Activated T-cell treated with anti-CD3 and anti-CD28 coated beads for 4 hours (primary cell): ENCODE measurements at places on chromosomes 2 and 18.

DNA sequence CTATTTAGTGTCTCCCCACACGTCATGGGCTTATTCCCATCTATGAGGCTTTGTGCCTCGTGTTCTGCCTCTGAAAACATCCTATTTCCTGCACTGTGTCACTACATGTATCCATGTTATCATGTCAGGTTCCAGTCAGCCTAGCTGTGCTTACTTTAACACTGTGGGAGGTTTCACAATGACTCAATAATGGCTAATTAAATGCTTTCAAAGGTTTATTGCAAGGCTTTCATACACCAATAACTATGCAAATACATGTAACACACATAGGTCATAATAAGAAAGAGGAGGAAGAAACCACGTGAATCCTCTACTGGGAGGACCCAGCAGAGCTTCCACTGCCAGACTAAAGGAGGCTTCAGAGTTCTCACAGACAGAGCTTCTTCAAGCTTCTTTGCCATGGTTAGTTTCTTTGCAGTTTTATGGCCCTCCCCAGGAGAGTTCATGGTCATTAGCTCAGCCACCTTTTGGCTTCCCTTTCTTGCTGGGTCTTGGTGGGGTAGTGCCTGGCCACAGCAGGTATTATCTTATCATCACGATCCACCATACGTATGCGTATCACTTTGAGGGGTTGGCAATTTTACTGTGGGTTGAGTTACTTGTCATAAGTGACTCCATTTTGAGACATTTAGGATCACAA is 5.1 kb upstream of the COLEC12 start:
- DNase-seq = no peak

DNA sequence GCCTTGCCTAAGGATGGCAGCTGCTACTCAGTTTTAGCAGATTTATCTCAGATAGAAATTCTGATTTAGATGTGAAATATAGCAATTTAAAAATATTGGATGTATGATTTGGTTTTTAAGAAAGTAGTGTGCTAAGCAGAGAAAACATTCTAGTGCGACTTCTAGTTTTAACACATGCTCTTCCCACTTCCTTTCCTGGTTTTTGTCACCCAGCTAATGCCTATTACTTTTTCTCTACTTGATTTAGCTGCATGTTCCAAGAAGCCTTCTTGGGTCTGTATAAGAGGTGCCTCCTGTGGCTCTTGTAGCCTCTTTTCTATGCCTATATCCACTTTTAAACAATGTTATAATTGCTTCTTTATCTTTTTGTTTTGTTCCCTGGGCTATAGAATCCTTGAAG is 53.0 kb downstream of the GPD2 start:
- no peak for DNase-seq

DNA sequence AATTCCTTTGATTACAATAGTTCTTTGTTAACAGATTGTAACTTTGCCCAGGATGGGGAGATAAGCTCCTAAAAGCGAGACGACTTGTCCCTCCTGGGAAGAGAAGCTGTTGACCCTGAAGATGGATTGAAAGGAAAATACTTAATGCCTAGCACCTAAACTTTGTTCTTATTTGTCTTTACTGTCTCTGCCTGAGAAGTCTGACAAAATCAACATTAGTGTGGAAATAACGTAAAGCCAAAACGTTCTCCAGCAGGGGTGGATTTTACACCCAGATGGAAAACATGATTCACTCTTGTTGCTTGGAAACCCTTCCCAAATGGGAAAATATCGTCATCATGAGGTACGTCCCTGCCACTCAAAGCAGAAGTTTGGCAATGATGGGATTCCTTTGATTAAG is 450.1 kb downstream of the SLC4A3 start:
- DNase-seq = no peak

DNA sequence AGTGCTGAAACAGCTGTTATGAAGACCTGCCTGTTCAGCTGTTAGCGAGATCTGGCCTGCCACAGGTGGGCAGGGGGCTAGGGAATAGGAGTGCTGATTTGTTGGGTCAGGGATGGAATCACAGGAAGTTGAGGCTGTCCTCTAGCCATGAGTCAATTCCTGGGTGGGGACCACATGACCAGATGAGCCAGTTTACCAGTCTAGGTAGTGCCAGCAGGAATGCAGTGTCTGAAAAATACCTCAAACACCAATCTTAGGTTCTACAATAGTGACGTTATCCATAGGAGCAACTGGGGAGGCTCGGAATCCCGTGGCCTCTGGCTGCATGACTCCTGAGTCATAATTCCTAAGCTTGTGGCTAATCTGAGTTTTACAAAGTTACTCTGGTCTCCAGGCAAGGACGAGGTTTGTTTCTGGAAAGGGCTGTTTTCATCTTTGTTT is 44.9 kb downstream of the DYSF start:
- DNase-seq = no peak

DNA sequence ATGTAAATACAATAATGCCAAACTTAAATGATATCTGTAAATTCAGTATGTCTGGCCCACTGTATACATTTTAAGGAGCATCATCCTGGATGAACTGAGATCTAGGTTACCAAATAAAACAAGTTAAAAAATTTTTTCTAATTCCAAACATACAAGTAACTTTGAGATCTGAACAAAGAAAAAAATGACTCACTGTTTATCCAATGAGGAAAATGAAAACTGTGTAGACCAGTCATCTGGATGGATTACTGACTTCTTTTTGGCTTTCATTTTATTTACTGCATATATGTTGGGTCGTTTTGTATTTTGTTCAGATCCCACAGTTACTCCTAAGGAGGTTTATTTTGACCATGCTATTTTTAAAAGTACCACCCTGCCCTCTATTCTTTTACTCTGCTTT is 189.8 kb downstream of the RBM43 start:
- DNase-seq = no peak

DNA sequence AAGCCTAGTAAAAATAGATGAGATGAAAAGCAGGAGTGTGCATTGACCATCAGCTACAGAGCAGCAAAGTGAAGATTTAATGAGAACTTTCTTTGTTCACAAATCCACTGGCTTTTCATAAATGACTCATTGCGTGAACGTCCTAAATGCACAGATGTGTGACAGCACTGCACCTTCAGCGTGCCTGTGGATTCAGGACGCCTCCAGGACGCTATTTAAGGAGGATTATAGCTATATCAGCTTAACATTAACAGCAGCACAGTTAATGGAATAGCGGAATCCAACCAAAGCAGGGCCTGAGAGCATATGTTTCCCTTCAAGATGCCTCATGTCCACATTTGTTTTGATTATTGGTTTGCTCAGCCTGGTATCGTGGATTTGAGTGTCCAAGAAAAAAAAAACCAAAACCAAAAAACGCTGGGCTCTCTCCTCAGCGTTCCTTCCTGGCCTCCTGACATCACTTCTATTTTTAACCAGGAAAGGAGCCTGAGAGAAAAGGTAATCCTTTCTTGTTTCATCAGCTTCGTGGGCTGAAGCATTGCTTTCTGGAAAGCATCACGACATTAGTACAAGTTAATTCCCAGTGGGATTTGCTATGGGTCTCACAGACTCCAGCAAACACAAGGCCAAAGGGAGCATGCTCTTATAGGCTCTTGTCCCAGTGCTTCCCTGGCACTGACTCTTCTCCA is 447.0 kb upstream of the SMIM21 start:
- no peak for DNase-seq

DNA sequence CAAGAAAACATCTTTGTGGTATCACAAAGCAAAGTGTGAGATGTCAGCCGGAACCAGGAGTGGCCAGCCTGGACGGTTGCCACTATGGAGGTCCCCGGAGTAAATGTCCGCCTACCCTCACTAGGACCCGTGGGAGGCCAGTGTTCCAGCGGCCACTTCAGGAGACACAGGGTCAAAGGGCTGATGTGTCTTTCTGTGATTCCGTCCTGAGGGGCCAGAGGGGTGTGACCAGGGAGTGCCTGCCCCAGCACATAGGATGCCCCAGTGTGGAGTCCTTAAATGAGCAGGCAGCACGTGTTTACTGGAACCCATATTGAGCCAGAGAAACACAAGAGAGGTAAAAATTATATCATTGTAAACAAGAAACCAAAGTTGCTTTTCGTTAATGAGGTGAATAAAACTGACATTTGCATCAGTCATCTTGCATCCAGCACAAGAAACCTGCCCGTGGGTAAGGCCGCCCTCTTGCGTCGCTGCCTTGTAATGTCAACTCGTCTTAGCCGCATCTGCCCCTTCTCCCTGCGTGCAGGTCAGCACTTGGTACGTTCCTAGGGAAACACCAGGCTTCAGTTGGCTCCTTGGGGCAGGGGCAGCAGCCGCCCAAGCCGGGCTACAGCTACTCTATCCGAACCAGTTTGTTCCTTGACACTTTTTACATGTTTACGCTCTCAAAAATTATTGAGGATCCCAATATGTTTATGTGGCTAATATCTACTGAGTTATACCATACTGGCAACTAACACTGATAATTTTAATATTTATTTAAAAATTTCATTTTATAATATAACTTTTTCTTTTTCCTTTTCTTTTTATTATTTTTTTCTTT is 46.7 kb upstream of the LAPTM4A start:
- DNase-seq = peak; percentile 61

DNA sequence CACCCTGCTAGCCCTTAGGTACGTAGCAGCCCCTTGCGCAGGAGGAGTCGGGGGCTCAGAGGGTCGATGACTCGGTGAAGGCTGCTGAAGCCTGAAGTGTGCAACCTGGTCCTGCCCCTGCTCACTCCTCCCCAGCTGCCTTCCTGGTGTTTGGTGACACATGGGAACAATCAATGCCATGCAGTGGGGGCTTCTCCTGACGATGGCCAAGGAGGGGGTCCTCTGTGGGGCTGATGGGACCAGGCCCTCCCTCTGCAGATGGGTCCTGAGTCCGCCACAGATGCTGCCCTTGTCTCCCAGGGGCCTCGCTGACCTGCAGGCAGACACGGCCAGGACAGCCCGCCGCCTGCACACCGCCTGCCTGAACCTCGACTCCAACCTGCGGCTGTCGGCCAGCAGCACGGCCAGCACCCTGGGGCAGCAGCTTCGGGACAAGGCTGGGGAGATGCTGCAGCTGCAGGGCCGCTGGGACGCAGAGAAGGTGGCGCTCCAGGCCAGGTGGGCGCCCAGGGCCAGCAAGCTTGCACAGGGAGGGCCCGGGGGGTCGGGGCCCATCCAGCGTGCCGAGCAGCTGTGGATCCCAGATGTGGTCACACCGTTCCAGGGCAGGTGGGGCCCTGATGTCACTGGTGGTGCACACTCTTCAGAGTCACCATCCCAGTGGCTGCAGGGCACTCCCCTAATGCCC is 24.6 kb downstream of the CROCC2 start:
- DNase-seq = no peak

DNA sequence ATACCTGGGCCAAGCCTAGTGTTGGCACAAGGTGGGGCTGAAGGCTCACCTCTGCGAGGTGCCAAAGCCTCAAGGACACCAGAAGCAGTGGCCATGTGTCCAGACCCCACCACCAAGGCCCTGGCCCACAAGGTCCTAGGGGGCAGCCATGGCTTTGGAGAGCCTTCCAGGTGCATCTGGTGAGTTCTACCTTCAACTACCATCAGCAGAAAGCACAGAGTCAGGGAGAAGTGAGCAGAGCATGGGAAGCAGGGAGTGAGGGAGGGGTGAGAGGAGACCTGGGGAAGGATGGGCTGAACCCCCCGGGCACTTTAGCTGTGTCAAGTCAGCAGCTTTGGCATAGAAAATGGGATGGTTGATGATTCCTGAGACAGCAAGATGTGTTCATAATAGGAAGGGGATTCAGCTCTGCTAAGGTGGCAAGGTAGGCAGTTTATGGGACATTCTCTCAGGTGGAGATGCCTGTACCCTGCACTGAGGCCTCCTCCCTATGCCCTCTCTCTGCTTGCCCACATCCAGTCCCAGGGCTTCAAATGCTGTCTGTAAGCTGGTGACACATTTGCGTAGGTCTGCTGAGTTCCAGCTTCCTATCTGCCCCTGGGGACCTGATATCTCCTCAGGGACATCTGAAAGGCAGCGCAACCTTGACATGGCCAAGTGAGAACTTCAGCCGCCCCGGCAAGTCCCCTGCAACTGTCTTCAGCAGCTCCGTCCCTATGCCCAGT is 83.4 kb upstream of the RGPD5 start:
- no peak for DNase-seq

GRCh38 chr2:16140771-16141640 is 200.7 kb downstream of the MYCN start:
- DNase-seq = no peak

- DNase-seq = no peak
These were observed 5.1 kb downstream of the CXCR1 start for GRCh38 chr2:218161644-218162043.

DNA sequence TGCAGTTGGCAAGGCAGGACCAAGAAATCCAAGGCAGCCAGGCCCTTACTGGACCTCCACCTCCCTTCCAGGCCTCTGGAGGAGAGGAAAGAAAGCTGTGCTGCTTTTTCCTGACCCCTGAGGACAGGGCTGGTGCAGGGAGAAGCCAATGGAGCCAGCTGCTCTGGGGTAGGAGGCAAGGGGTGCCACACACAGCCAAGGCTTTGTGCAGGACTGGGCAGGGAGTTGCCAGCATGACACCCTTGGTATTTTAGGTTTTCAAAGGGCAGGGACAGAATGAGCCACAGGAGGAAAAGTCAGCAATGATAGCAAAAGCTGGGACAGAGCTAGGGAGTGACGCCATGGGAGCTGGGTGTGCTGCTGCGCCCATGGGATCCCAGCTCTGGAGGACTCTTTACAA is 22.9 kb downstream of the CCT7 start:
- no peak for DNase-seq

GRCh38 chr18:79905389-79905911 is 46.0 kb downstream of the SLC66A2 start:
- DNase-seq = no peak

DNA sequence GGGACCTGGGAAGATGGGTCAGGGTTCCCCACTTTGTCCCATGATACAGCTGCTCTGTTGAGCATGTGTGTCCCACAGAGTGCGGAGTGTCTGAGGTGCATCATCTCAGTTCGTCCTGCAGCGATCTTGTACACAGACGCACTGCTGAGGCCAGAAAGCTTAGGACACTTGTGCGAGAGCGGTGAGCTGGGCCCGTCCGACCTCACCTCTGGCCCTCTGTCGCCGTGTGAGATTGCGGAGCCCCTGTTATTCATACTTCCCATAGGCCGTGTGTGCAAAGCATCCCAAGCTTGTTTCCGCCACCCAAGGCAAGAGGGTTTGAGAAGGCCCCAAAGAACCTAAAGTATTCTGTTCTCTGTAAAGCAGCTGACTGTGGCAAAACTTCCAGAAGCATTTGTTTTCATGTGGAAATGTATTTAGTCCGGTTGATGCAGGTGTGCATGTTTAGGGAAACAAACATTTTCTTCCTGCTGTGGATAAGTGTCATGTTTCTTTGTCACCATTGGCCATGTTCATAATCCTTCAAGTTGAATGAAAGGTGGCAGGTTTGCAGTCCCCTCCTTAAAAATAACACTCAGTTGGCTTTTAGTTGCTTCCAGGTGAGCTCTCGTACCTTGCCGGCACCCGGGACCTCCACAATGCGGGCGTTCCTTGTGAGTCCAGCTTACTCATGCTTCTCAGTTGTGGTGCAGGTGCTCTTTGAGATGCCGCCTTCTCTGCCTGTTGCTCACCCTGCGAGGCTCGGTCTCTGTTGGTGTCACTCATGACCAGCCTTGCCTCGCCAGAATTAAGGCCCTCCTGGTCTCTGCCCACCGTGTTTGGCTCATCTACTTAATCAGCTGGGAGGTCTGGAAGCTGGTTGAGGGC is 5.3 kb downstream of the AGAP1 start:
- no peak for DNase-seq
